Cardiac fibroblast (primary cell): ENCODE measurements at places on chromosomes 2 and 18.

DNA sequence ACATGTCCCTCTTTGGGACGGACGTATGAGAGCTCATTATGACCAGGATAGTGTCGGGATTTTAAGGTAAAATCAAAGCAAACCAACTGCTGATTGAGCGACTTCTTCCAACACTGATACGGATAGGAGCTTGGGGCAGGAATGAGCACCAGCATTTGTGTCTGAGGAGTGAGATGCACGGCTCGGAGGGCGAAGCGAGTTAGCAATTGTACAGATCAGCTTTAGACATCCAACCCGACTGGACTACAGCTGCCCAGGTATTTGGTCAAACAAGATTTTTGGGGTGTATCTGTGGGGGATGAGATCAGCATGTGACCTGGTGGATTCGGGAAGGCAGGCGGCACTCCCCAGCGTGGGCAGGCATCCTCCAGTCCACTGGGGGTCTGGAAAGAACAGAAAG lies 76.1 kb downstream of the NDUFA10 start:
- no peak for DNase-seq

DNA sequence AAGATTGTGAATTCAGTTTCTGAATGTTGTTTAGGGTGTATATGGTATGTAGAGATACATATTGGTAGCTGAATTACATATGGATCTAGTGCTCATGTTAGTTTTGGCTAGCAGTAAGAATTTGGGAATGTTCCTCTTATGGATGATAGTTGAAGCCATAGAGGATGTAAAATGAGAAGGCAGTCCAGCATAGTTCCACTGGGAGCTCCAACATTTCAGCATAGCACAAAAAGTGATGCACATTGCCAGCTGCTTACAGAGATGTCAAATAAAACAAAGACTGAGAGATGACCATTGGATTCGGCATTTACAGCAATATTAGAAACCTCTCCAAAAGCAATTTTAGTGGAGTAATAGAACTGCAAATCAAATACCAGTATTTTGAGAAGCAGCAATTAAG lies 77.4 kb downstream of the EML4 start:
- no peak for DNase-seq

DNA sequence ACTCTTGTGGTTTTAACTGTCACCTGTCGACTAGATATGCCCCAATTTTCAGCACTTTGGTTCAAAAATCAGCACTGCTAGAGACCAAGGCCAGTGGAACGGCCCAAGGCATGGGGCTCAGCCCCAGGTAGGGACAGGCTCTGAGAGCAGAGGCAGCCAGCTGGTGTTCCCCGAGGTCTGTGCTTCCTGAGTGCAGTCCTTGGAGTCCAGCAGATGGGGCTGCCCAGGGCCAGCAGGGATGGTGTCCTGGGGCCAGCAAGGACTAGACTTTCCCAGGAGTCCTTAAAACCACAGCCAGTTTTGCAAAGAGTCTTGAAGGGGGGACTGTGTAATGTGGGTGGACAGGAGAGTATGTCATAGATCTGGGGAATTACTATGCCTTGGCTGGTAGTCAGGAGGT lies 56.3 kb downstream of the POMC start:
- no peak for DNase-seq

GRCh38 chr2:151543876-151544275 lies 134.2 kb downstream of the RIF1 start:
- no peak for DNase-seq

- DNase-seq: no peak
These were observed 266.3 kb downstream of the MEIS1 start for GRCh38 chr2:66701251-66701650.

- no peak for DNase-seq
These were observed 19.3 kb downstream of the CCT7 start for GRCh38 chr2:73253400-73253799.

- DNase-seq: peak; percentile 70
These were observed 819 bp upstream of the KLF11 start for GRCh38 chr2:10042301-10043161.

DNA sequence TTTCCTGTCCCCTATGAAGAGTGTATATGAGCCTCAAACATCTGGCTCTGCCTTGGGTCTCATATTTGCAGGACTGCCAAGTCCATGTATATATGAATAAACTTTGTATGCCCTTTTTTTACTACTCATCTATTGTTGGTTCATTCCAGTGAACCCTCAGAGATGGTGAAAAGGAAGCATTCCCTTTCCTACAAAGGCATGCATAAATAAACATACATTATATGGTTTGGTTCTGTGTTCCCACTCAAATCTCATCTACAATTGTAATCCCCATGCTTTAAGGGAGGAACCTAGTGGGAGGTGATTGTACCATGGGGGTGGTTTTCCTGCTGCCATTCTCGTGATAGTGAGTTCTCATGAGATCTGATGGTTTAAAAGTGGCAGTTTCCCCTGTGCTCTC lies 534.2 kb downstream of the SPAG16 start:
- DNase-seq: no peak

DNA sequence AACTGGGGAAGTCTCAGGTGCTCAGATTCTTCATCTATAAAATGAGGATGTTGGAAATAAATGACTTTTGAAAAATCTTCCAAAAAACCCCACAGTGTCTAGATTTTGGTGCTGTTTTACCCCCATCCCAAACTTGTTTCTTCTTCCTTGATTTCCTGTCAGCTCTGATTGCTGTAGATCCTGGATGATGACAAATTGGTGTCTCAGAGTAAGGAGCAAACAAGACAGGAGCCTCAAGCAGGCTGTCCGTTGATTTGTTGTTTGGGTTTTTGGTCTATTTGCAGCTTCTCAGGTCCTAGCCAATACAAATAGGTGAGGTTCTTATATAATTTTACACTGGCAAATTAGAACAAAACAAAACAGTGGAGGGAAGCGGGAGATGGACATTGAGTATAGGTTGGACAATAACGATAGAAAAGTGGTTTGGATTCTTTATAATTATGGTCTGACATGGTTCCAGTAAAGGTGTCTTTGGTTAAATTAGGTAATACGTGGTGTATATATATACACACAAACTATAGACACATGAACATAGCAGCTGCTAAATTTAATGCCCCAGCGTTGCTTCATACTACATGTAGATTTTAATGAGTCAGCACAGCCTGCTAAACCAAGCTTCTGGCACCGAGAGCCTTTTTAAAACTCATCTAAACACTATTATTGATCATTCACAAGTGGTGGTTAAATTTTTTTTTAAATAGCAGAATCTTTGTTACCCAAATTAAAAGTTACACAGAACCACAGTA lies 142.5 kb downstream of the FMNL2 start:
- no peak for DNase-seq
